Anterior cingulate cortex (tissue), 58 donors: ENCODE measurements at places on chromosomes 2 and 18.

DNA sequence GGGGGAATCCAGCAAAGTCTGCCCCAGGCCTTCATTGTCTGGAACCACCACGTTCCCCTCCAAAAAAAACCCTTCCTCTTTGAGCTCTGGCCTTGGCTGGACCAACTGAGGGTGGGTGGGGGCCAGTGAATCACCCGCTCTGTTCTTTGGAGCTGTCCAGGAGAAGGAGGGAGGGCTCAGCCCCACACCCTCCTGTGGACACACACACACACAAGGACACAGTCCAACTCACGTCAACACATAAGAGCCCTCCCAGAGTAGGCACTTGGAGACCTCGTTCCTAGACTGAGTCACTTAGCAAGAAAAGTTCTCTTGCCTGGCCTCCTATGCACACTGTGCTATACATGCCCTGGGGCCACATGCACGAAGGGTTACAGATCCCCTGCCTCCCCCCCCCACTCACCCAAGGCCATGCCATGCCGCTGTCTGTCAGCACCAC is 1.2 kb upstream of the TNS1 start:
- peak; percentile 19 for DNase-seq

DNA sequence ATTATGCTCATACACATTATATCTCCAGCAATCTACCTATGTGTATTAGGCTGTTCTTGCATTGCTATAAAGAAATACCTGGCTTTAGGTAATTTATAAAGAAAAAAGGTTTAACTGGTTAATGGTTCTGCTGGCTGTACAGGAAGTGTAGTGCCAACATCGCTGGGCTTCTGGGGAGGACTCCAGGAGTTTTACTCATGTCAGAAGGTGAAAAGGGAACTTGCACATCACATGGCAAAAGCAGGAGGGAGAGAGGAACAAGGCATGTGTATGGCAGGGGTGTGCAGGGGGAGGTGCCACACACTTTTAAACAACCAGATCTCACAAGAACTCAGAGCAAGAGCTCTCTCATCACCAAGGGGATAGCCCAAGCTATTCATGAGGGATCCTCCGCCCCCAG is 715.4 kb upstream of the ZEB2 start:
- no peak for DNase-seq

- no peak for DNase-seq
Observed at GRCh38 chr2:53636596-53636995, 131.0 kb upstream of the CHAC2 start.

DNA sequence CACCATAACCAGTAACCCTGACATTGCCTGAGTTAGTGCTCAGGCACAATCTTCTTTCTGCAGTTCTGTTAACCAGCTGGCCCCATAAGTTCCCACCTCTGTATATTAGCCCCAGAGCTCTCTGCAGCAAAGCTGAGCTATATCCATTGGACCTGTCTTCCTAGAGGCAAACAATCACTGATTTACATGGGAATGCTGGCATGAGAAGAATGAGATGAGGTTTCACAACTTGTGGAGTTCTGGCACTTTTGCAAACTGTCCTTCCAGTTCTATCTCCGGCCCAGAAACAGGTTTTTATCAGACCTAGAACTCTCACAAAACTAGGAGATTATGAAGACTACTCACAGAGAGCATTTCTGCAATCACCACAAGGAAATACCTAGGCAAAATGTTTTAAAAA is 7.9 kb upstream of the CCBE1 start:
- no peak for DNase-seq

GRCh38 chr2:112699984-112700667 is 20.7 kb upstream of the NT5DC4 start:
- no peak for DNase-seq

DNA sequence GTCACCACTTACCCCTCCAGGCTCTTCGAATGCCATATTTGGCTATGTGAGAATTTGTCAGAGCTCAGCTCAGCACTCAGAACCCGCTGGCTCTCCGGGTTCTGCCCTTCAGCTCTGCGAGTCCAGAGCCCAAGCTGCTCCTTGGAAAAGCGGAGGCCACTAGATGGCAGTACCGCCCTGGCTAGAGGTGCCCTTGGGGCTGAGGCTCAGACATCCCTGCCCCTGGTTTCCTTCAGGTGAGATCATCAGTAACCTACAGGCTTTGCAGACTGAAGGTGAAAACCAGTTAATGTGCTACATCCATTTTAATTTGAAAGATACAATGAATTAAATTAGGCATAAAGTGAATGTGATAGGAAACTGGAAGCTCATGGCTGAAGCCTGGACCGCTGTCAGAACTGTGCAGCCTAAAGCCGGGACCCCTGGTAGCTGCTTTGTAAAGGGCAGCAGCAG is 285.6 kb downstream of the AGAP1 start:
- DNase-seq: peak; percentile 32
